ENCODE measurements at places on chromosomes 4 and X.

DNA sequence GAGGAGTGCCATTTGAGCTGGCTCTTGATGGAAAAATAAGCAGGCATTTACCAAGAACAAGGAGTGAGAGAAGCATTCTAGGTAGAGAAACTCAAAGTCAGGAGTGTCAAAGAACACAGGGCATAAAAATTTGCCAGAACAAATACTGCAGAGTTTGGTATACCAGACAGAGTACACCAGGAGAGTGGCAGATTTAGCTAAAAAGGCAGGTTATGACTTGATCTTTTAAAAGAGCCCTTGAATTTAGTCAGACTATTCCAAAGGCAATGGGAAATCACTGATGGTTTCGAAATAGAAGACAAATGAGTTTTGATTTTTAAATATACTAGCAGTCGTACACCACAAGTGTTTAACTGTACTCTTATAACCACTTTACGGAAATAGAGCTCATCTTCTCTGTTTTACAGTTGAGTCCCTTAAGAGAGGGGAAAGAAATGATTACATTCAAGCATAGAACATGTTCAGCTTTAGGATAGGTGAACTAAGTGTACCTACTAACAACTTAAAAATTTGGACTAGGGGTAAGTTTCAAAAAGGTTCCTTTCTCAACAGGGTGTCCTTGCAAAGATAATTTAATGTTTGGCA, 10.2 kb downstream of the UBE2D3 start:
- DNase-seq, result no peak
- H3K36me3 ChIP-seq, result no peaks in the 10 kb centered on the region
- no peaks in the 10 kb centered on the region for H3K4me1 ChIP-seq
- no peaks in the 10 kb centered on the region for H3K27me3 ChIP-seq

- H3K4me3 ChIP-seq, result peak overlapping the region; percentile 54
- H3K27me3 ChIP-seq, result peaks cover 4% of the 10 kb centered on the region
- no peak for DNase-seq
- H3K4me1 ChIP-seq, result no peaks in the 10 kb centered on the region
- no peak overlapping the region for H3K27ac ChIP-seq
- H3K36me3 ChIP-seq, result no peaks in the 10 kb centered on the region
Measured at GRCh38 chr4:5892323-5893003, 423 bp downstream of the CRMP1 start.

GRCh38 chr4:52102587-52102986, 51.5 kb downstream of the SPATA18 start:
- no peak overlapping the region for H3K4me3 ChIP-seq
- no peaks in the 10 kb centered on the region for H3K4me1 ChIP-seq
- no peak for DNase-seq
- H3K27me3 ChIP-seq, result no peaks in the 10 kb centered on the region
- no peak overlapping the region for H3K27ac ChIP-seq
- no peaks in the 10 kb centered on the region for H3K36me3 ChIP-seq

DNA sequence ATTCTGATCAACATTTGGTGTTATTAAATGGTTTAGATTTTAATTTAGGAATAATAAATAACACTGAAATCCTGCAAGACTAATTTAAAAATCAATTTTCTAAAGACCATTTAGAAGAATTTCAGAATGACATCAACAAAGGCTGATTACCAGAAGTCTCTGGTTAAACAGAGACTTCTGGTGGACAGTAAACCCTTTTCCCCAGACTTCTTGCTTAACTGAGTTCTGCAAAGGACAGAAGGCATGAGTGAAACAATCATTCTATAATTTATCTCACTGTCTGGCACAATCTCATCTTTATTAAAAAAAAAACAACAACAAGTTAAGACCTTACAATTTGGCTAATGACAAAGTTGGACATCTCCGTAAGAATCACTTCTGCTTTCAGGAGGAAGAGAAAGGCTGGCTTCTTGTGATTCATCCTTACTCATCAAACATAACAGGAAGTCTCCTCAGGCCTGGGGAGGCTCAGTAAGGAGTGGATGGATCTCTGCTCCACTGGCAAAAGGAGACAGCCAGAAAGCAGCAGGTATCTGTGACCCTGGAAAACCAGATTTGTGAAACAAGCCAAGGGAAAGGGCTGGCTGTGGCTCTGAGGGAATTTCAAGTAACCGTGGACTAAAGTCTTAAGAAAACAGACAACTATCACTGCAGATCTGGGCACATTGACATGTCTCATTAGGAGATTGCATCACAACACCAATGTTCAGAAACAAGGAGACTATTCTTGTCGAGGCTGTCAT, 908 bp upstream of the TLR6 start:
- peak; percentile 73 for DNase-seq
- H3K27ac ChIP-seq, result peak overlapping the region; percentile 69

- peaks cover 32% of the 10 kb centered on the region for H3K27me3 ChIP-seq
- DNase-seq, result no peak
- no peaks in the 10 kb centered on the region for H3K4me1 ChIP-seq
- H3K36me3 ChIP-seq, result no peaks in the 10 kb centered on the region
- H3K27ac ChIP-seq, result no peak overlapping the region
- no peak overlapping the region for H3K4me3 ChIP-seq
Measured at GRCh38 chrX:38991656-38992440, 190.6 kb downstream of the MID1IP1 start.

- no peaks in the 10 kb centered on the region for H3K36me3 ChIP-seq
- no peak overlapping the region for H3K4me3 ChIP-seq
- no peaks in the 10 kb centered on the region for H3K4me1 ChIP-seq
- no peaks in the 10 kb centered on the region for H3K27me3 ChIP-seq
- DNase-seq, result no peak
- no peak overlapping the region for H3K27ac ChIP-seq
Measured at GRCh38 chrX:135649561-135649960, 63.9 kb upstream of the CT45A1 start.

DNA sequence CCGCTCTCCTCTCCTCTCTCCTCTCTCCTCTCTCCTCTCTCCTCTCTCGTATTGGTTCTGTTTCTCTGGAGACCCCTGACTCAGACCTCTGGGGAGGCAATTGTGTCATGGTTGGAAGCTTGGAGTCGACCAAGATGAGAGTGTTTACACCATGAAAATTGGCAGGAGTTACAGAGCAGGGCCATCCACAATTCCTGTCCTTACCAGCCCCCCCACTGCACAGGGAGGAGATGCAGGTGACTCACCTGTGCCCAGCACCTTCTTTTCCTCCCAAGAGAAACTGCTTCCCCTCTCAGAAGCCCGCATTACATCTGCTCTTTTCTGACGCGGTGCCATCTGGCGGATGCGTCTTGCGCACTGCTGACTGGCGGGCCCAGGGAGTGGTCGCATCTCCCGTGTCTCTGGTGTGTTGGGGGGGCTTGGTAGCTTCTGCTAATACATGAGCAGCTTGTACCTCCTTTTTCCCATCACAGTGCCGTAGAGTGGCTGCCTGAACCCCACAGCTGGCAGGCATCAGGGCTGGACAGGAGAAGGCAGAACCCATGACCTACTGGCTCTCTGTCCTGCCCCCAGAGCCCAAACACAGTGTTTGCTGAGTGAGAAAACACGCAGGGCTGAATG, 31.4 kb upstream of the GPR78 start:
- no peak overlapping the region for H3K4me3 ChIP-seq
- H3K4me1 ChIP-seq, result no peaks in the 10 kb centered on the region
- DNase-seq, result no peak
- H3K36me3 ChIP-seq, result no peaks in the 10 kb centered on the region

GRCh38 chrX:68826113-68826980, 2.5 kb upstream of the EFNB1 start:
- H3K27ac ChIP-seq, result no peak overlapping the region
- no peaks in the 10 kb centered on the region for H3K4me1 ChIP-seq
- H3K27me3 ChIP-seq, result no peaks in the 10 kb centered on the region
- no peak overlapping the region for H3K4me3 ChIP-seq

GRCh38 chrX:49199315-49199595, 738 bp downstream of the SYP start:
- no peak overlapping the region for H3K27ac ChIP-seq
- H3K27me3 ChIP-seq, result no peaks in the 10 kb centered on the region
- no peaks in the 10 kb centered on the region for H3K4me1 ChIP-seq
- no peaks in the 10 kb centered on the region for H3K36me3 ChIP-seq
- DNase-seq, result no peak

DNA sequence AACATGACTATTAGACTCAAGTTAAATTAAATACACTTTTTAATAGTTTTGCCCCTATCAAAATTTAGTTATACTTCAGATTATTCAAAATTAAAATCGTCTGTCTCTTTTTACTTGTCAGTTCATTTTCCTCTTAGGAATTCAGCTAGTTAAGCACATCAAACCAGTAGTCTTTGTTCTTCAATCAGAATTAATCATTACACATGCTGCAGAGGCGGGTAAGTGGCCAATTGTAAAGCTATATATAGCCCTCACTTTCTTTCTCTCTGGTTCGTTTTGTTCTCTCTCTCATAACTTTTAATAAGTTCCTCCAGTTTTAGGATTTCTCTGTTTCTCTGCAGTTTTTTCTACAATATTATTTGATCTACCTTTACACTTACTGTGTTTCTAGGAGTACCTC, 359.1 kb upstream of the PABPC4L start:
- no peak overlapping the region for H3K27ac ChIP-seq
- no peaks in the 10 kb centered on the region for H3K27me3 ChIP-seq
- H3K36me3 ChIP-seq, result peaks cover 2% of the 10 kb centered on the region
- DNase-seq, result no peak
- no peak overlapping the region for H3K4me3 ChIP-seq

DNA sequence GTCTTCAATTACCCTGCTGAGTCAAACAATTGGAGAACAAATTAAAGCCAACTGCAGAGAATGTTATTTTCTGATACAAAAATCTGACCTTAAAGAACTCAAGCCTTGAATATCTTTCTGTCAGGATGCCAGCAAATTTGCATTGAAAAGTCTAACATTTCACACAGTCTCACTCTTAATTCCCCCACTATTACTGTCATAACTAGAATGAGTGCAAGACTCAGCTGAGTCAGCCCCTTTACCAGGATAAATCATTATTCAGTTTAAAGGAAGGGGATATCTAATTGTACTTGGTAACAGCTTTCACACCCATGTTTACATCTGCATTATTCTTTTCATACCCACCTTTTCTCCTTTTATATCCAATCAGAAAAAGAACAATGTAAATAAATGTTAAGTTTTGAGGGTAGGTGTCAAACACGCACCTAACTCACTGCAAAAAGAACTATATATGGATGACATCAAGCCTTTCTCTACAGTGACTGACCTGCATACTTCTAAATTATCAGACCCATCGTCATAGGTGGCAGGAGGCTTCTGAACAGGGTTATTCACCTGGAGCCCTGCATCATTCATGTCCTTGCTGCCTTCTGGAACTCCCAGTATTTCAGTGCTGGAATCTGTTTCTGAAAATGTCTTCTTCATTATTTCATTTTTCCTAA, 117.4 kb downstream of the TMA16 start:
- DNase-seq, result no peak
- H3K27me3 ChIP-seq, result no peaks in the 10 kb centered on the region
- H3K4me3 ChIP-seq, result no peak overlapping the region
- H3K27ac ChIP-seq, result no peak overlapping the region
- H3K4me1 ChIP-seq, result no peaks in the 10 kb centered on the region

- H3K4me3 ChIP-seq, result peak overlapping the region; percentile 76
- no peaks in the 10 kb centered on the region for H3K36me3 ChIP-seq
- no peak for DNase-seq
- no peaks in the 10 kb centered on the region for H3K4me1 ChIP-seq
Measured at GRCh38 chr4:30717208-30718020, 2.8 kb upstream of the PCDH7 start.

DNA sequence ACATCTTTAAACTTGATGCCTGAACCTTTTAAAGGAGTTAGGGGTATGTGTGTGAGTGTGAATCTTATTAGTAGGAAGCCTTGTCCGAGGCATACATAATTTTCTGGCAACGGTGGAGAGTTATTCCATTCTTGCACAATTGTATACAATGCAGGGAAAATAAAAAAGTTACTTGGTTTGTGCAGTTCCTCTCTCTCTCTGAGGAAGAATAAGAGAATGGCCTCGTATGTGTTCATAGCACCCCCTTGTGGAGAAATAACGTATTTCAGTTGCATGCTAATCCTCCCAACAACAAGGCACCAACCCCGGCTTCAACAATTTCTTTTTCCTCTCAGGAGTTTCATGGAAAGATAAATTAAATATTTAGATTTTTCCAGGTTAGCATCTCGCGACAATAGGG, 33.7 kb upstream of the FGF13 start:
- peaks cover 48% of the 10 kb centered on the region for H3K27me3 ChIP-seq
- no peaks in the 10 kb centered on the region for H3K4me1 ChIP-seq
- H3K4me3 ChIP-seq, result no peak overlapping the region
- H3K36me3 ChIP-seq, result no peaks in the 10 kb centered on the region

DNA sequence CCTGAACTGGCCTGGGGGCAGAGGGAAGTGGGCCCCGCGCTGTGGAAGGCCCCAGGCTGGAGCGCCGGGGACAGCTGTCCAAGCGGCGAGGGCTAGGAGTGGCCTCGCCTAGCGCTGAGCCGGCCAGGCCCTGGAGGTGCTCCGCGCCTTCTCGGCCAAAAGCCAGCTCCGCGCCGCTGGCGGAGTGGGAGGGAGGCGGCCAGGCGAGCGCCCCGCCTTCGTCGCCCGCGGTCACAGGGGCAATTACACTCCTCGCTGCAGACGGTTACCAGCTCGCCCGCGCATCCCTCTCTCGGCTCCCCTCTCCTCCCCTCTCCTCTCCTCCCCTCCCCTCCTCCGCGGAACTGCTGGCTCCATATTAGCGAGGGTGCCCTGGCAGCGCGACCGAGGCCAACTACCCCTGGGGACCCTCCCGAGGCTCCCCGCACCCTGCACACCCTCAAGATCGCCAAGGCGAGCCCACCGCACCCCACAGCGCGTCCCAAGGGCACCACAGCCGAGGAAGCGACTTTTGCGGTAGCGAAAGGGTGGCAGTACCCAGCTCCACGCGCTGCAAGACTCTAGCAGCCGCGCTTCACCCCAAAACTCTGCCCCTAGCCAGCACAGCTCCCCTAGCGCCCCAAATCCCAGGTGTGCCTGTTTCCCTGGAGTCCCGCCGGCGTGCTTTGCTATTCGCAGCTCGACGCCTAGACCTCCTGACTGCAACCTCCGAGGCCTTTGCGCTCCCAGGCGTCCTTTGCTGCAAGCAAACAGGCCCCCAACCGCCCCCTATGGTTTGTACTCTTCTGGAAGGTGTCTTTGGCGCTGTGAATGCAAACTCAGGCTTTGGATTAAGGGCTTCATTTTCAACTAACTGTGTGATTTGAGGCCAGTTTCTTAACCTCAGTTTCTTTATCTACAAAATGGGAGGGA, 91.4 kb downstream of the BCOR start:
- no peaks in the 10 kb centered on the region for H3K36me3 ChIP-seq
- DNase-seq, result peak; percentile 53
- no peak overlapping the region for H3K4me3 ChIP-seq

GRCh38 chr4:98027827-98028226, 115.4 kb downstream of the STPG2 start:
- H3K27me3 ChIP-seq, result no peaks in the 10 kb centered on the region
- no peak overlapping the region for H3K4me3 ChIP-seq
- no peaks in the 10 kb centered on the region for H3K36me3 ChIP-seq
- H3K27ac ChIP-seq, result no peak overlapping the region
- no peak for DNase-seq
